Cerebellar cortex (tissue), 1 donor: ENCODE measurements at places on chromosomes 2 and 18.

DNA sequence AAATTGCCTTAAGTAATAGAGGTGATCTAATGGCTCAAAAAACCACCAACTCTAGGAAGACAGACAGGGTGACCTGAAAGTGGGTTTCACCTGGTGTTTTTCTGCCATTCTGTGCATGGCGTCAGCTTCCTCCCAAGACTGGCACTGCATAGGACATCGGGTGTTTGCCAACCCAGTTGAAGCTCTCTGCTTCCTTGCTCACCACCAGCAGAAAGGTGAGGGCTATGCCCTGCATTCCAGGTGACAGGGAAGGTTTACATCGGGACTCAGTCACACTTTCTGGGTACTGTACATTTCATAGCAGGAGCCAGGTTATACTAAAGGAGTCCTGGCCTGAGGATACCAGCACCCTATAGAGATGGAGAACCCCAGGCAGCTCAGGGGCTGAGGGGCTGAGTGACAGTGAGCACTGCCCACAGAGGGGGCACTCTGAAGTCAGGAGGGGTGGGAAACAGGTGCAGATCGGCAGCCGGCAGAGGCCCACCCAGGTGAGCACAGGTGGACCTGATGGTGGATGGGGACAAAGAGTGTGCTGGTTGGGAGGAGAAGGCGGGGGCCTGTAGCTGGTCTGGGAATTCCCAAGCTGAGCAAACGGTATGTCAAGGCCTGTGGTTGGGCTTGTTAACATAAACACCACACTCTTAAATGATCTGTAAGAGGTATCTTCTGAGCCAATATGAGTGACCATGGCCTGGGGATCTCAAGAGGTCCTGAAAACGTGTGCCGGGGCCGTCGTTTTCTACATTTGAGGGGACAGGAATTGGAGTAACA, 18.1 kb downstream of the TPRKB start:
- no peak for DNase-seq

DNA sequence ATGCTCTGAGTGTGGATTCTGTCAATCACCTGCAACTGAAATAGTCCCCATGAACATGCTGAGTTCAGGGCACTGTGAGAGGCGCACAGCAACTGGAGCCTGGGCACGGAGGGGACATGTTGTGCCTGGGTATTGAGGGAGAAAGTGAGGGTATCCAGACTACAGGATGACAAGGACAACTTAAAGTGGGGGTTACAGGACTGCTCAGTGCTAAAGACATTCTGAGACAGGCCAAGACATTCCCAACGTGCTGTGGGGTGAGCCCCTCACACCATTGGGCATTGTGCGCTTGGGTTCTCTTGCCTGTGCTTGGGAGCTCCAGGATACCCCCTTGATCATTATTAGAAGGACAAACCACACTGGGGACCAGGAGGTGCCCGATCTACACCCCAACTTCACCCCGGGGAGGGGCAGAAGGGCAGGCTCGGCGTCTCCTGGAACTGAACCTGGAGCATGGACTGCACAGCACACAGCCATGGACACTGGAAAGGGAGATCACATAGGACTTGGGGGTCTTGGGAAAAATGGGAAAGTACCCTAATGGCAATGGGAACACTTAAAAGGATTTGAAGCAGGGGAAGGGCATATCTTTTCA, 72.5 kb upstream of the HDAC4 start:
- no peak for DNase-seq

- DNase-seq, result peak; percentile 32
These were observed 16.7 kb downstream of the MAP3K2 start for GRCh38 chr2:127371037-127371436.

- DNase-seq, result no peak
These were observed 17.6 kb downstream of the RAMP1 start for GRCh38 chr2:237876951-237877491.

DNA sequence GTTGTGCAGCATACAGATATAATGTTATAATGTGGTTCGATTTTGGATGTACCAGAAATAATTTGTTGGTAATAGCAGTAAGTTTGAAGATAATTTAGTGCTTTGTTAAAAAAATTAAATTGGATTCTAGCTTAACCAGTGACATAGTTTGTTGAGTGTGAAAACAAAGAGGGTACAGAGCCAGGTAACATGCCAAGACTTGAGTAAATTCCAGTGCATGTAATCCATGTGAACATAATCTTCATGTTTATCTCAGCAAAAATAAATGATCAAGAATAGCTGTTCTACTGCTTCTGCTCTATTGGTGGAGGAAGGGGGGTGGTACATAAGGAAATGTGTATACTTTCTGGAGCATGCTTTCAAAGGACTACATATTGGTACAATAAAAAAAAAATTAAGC, 165.8 kb downstream of the DNAH7 start:
- no peak for DNase-seq

DNA sequence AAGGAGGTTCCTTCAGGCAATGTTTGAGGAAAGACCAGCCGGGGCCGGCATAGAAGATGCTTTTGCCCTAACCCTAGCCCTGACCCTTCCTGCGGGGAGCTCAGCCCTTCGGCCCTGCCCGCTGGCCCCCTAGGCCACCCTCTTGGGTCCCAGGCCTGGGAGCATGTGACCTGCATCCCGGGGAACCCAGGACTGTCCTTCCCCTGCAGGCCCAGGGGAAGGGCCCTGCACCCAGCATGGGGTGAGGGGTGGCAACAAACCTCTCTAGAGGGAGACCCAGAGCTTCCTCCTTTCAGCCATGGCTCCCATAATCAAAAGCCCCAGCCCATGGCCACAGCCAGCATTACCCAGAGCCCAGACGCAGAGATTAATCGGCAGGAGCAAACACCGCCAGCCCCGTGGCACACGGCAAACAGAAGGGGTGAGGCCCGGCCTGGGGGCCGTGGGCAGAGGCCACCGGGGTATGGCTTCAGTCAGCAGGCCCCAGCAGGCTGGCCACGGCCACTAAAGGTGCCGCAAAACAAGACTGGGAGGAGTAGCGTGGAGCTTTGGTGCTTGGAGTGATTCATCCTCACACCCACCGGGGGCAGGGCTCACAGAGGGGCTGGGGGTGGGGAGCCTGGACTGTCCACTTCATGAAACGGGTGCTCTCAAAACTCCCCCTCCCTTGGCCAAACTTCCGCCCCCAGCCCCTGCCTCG, 61.6 kb upstream of the HPCAL1 start:
- no peak for DNase-seq

DNA sequence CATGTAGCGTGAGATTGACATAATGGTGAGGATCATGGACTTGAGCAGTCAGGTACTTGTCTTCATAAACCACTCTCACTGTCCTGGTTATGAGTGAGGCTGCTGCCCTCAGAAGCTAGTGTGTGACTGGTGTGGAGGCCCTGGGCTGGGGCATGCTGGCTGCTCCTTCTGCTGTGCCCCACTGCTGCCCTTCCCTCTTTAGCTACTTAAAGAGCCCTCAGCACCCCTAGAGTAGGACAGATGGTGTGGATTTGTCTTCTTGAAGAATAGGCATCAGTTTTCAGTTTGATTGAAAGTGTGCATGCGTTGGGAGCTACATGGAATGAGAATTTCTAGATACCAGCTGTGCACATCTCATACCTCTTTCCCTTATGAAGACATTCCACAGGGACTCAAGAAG, 15.4 kb downstream of the CPLX4 start:
- no peak for DNase-seq

- DNase-seq, result no peak
These were observed 129.0 kb upstream of the REG3G start for GRCh38 chr2:78896536-78896935.
